ENCODE measurements at places on chromosomes 2 and 18. TPM values are rescaled to one million over a fixed set of nuclear protein-coding genes. Genes with fewer than 3 reads are reported as not detected.

The TXNDC2 gene
- not detected for total RNA-seq

GRCh38 chr2:99809259-99809900 lies 319.6 kb upstream of the REV1 start:
- no peak for DNase-seq

The ELOA2 gene
- total RNA-seq, result not detected

DNA sequence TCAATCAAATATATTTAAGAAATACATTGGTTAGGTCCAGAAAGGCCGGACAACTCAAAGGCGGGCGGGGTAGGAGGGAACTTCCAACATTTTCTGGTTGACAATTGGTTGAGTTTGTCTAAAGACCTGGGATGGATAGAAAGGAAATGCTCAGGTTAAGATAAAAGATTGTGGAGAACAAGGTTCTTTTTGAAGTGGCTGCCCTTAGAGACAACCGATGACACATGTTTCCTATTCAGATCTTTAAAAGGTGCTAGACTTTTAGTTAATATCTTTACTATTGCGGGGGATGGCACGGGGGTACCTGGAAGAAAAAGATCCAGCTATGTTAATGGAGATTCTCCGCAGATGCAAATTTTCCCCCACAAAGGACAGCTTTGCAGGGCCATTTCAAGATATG lies 10.0 kb upstream of the AP1S3 start:
- DNase-seq, result no peak

DNA sequence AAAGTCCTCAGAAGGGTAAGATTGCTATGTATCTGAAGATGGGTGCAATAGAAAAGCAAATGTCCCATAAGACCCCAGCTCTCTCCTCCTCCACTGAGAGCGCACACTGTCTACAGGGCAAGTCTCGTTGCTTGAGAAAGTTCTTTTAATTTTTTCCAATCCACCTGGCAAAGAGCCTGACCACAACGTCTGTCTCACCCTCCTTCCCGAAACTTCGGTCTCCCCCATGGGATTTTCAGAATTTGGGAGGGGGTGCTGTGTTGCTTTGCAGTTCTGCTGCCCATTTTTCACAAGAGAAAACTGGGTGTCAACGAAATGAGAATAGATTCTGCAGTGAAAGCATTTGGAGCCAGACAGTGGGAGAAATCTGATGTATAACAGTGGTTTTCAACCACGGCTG lies 40.4 kb downstream of the SERTAD2 start:
- DNase-seq, result no peak

DNA sequence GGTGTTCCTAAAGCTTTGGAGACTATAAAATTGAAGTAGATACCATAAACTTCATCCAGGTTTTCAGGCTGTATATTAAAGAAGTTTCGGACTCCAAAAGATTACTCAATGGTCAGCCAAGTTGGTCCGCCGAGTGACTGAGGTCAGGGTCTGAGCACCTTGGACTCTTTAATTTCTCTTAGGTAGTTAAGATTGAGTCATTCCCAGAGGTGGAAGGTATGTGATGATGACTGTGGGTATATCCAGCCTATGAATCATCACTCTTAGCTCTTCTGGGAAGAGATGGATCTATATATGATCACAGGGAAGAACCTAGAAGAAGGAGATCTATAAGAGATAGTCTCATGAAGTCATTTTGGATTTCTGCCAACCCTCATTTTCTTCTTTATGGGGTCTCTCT lies 3.3 kb downstream of the ITGA6 start:
- no peak for DNase-seq

DNA sequence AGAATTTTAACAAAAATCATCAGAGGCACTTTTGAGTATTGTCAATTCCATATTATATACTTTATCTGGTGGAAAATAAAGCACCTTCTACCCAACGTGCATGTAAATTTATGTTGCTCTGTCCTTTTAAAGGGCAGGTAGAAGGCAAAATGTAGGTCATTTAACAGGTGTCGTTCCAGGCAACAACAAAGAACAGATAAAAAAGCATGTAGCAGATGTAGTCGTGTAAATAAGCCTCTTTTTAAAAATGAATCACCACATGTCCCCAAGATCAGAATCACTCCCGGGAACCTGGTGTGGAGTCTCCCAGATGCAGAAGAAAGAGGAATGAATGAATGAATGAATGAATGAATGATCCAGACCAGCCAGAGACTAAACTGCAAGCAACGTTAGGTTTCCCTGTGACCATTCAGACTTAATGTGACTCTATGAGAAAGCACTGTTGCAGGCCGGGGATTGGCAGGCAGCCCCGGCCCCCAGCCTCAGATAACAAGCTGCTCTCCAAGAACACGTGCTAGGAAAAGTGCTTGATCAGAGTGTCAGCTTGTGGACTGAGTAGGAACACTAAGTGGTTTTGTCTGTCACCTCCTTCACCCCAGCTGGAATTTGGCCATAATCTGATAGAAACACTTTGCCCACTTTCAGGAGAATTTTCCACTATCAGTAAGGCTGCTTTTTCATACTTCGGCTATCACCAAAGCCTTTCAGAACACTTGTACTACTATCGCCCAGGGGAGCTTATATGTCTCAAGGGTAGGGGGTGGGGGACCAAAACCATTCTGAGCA lies 100.6 kb downstream of the CDK15 start:
- DNase-seq, result no peak

All from neural crest cell (in vitro differentiated cells).